BJ (cell line): ENCODE measurements at places on chromosomes 5 and 9.

- DNase-seq, result no peak
These were observed 21.8 kb upstream of the TTC1 start for GRCh38 chr5:159987031-159987674.

DNA sequence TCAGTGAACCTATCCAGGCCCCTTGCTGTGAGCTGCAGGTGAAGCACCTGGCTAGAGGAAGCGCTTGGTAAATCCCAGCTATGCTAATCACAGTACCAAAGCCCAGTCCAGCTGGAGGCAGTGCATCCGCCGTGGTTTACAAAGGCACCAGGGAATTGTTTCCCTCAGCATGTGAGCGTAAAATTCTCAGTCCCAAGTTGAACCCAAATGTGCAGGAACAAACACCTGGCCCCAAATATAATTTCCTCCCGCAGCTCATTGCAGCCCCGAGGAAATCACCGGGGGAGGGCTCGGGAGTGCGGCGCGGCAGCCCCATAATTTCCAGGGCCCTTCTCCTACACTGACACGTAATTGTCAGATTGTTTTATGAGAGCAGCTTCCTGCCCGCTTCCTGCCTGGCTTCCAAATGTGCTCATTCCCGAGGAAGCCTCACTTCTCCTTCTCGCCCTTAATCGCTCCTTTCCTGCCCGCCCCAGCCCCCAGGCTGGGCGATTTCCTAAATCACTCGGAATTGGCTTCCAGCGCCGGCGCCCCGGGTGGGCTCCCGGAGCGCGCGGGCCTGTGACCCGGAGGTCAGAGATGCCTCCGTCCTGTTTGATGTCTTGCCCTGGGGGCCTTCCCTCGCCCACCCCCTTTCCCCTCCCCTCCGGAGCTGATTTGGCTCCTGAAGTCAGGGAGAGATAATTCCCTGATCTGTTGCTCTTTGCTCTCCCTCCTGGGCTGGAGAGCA is 134.4 kb downstream of the FGF1 start:
- no peak for DNase-seq

DNA sequence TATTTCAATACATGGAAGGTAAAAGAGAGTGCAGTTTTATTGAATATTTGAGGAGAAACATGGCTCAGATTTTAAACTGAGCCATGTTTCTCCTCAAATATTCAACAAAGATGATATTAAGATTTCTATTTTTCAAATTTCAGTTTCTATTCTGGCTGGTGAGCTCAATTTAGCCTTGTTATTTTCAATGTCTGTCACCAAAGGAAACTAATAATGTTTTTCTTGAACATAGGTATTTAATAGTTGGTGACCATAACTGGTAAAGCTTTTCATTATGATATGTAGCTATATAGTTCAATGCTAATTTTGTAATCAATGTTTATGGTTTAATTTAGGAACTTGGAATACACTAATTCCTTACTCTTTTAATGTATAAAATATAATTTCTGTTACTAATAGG is 177.4 kb downstream of the FER start:
- DNase-seq, result no peak

GRCh38 chr5:138408023-138408422 is 30.8 kb upstream of the REEP2 start:
- no peak for DNase-seq

DNA sequence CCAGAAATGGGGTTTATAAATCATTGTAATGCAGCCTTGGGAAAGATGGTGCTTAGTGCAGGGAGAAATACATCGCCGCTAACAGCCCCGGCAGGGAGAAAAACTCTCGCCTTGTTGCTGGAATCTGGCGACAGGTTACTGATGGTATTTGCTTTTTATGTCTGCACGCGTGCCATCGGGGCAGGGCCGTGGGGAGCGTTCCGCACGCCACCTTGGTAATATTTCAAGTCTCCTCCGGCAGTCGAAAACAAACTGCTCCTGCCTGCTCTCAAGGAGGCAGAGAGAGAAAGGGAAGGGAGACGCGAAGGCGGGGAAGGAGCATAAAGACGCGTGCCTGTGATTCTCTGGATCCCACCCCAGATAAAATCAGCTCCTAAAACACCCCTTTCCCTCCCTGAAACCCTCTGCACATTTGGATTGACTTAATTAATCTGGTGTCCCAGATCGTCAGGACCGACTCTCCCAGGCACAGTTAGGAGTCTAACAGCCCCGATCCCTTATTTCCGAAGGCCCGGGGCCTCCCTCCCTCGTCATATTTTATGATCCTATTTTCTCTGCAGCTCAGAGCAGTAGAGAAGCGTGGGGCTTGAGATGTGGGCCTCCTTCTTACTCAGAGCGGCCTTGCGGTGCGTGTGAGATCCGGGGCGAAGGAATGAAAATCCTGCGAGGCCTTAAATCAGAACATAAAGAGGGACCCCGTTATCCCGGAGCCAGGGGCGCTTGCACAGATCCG is 47.7 kb downstream of the CFAP77 start:
- DNase-seq, result no peak

GRCh38 chr9:81492710-81493447 is 196.5 kb downstream of the TLE1 start:
- peak; percentile 86 for DNase-seq

- no peak for DNase-seq
These were observed 922 bp downstream of the CRHBP start for GRCh38 chr5:76953551-76954382.

- DNase-seq, result no peak
These were observed 526 bp upstream of the STXBP1 start for GRCh38 chr9:127611603-127611898.

DNA sequence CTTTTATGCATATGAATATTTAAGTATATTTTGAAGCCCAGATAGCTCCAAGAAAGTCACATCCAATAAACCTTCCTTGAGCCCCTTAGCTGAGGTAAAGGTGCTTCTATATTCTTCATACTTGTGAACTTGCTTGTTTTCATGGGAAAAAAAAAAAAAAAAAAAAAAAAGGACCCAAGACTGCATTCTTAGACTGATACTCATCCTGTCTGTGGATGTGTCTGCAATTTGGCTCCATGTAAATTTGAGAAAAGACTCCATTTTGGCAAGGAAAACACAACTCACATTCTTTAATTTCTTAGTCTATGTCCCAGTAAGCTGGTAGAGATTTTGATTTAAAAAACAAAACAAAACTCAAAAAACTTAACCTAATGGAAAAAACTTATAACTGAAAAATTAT is 238.3 kb downstream of the FBXL17 start:
- peak; percentile 40 for DNase-seq
